ENCODE measurements at places on chromosomes 11 and 22.

DNA sequence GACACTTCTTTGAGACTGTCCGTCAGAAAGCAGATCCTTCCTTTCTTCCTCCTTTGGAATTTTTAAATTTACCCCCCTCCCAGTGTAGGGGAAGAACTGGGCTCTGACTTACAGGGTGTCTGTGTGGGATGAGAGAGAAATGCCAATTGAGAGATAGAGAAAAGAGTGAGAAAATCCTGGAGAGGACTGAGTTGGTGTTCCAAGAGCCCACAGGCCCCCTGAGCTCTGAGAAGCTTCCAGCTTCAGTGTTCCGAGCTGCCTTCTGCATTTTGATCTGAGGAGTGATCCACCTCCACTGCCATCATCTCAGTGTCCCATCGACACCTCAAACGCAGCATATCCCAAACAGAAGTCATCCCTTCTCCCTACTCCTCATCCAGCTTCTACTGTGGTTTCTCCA, 70.7 kb upstream of the GRK3 start:
- DNase-seq: no peak

DNA sequence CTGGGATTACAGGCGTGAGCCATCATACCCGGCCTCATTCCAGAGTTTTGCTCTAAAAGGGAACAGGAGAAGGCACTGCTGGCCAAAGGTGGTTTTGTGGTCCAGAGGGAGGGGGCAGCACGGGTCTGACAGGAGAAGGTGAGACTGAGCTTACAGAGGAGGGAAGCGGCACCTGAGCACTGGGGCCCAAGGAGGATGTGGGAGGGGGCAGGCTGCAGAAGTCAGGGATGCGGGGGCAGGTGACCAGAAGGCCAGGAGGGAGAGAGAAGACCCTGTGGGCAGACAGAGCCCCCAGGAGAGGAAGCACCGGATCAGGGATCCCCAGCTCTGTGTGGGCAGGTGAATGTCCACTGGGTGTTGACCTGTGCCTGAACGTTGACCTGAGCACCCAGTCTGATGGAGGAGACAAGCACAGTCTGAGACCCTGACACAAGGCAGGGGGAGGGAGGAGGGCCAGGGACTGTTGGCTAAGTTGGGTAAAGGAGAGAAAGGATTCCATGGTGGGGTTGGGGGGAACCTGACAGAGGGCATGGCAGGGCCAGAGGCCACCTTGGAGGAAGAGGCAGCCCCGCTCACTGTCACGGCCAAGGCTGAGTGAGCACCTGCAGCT, 12.0 kb upstream of the PRR5 start:
- DNase-seq: no peak

GRCh38 chr11:8335683-8336082, 72.0 kb upstream of the LMO1 start:
- no peak for DNase-seq

DNA sequence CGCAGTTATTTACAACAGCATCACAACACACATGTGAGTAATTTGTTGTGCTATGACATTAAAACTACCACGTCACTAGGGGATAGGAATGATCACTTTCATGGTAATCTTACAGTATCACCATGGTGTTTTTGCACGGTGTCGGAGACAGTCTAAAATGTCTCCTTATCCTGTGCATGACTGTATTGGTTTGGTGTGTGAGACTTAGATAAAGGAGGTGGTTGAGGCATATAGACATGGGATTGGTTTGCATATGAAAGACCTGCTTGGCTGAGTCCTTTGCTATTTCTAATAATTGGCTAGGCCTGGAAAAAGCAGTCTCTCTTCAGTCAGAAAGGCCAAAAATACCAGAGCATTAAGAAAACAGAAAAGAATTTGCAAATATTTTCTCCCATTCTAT, 30.2 kb downstream of the MSANTD4 start:
- DNase-seq: no peak

Data from GM04503 (cell line).